ENCODE measurements at places on chromosomes 12 and 14.

GRCh38 chr12:58774731-58775130 lies 145.6 kb downstream of the LRIG3 start:
- no peak for DNase-seq

DNA sequence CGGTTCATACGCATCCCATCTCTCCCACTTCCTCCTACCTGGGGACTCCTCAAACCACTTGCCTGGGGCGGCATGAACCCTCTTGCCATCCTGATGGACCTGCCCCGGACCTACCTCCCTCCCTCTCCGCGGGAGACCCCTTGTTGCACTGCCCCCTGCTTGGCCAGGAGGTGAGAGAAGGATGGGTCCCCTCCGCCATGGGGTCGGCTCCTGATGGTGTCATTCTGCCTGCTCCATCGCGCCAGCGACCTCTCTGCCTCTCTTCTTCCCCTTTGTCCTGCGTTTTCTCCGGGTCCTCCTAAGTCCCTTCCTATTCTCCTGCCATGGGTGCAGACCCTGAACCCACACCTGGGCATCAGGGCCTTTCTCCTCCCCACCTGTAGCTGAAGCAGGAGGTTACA lies 3.6 kb downstream of the WNT1 start:
- DNase-seq = no peak

- DNase-seq = no peak
These were observed 138.1 kb upstream of the CPM start for GRCh38 chr12:69071091-69071370.

- DNase-seq = peak; percentile 74
These were observed 277.6 kb downstream of the SOX5 start for GRCh38 chr12:23671881-23672280.

GRCh38 chr14:71465316-71465715 lies 466.9 kb upstream of the RGS6 start:
- DNase-seq = no peak

DNA sequence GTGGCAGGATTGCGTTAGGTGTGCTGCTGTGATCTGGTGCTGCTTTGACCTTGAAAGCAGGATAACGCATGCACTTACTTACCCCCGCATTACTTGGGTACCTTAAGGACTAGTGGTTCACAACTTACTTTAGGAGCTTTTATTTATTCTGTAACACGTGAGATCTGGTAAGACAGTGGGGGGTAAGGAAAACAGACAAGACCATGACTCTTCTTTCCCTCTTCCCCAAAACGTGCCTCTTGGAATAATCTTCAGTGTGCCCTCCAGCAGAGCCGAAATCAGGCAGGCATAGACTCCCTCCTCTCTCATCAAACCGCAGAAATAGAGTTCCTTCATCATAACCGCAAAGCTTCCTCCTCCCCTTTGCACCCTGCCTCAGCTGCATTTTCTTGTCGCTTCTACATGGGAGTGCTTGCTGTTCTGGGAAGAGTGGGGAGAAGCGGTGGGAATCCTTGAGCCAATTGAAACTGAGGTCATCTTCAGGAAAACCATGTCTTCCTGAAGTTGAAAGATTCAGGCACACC lies 43.4 kb downstream of the RAD52 start:
- no peak for DNase-seq
